ENCODE measurements at places on chromosomes 6 and 20.

DNA sequence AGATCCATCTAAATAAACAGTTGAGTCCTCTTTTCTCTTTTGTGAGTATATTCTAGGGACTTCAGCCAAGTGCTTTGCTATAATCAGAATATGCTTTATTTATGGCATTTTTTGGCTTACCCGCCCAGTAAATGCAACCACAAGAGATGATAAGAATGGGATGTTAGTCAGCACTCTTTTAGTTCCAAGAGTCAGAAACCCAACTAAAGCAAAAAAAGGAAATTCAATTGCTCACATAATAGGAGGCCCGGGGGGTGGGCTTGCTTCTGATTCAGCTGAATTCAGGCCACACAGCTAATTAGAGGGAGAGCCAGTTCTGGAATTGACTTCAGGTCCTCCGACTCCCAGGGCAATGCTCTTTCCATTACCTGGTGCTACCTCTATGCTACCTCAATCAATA lies 250.6 kb downstream of the FARS2 start:
- no peak for DNase-seq

DNA sequence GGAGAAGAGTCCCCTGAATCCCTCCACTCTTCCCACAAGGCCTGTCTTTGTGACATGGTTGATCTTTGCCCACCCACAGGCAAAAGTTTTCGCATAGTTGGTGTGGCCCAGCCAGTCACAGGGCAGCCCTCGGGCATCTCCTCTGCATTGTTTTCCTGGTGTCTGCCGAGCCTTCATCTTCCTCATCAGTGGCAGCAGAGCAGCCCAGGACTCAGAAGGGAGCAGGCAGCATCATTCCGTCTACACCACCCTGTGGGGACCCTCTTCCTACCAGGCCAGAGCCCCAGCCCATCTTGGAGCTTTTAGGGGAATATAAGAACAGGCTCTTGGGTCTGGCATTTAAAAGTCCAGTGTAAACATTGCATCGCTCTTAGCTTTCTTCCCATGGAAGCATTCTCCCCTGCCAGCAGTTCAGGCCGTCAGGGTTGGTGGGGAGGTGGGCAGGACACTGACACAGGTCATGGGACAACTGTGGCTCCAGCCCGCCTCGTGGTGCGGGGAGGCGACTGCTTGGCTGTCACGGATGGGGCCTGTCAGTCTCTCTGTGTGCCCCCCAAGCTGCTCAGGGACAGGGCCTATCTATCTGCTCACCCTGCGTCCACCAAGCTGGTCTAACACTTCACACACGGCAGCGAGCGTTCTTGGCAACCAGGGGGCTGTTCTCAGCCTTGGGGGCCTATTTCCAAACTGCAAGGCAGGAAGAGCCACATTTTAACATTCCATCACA lies 38.3 kb downstream of the PDRG1 start:
- DNase-seq: no peak

- DNase-seq: no peak
These were observed 711 bp upstream of the C20orf141 start for GRCh38 chr20:2814076-2814475.

GRCh38 chr6:18330548-18331081 lies 56.5 kb upstream of the RNF144B start:
- no peak for DNase-seq

GRCh38 chr20:2301164-2301622 lies 5.4 kb downstream of the TGM3 start:
- no peak for DNase-seq

All from activated CD8-positive, alpha-beta memory T cell treated with anti-CD3 and anti-CD28 coated beads for 4 hours (primary cell).